ENCODE measurements at places on chromosomes 11 and 22. TPM values are rescaled to one million over a fixed set of nuclear protein-coding genes. Genes with fewer than 3 reads are reported as not detected.

Gene PANX2
- 8.1 TPM for total RNA-seq

Gene OR52N4
- total RNA-seq: not detected

Gene ZNF280B
- 0.06 TPM for total RNA-seq

DNA sequence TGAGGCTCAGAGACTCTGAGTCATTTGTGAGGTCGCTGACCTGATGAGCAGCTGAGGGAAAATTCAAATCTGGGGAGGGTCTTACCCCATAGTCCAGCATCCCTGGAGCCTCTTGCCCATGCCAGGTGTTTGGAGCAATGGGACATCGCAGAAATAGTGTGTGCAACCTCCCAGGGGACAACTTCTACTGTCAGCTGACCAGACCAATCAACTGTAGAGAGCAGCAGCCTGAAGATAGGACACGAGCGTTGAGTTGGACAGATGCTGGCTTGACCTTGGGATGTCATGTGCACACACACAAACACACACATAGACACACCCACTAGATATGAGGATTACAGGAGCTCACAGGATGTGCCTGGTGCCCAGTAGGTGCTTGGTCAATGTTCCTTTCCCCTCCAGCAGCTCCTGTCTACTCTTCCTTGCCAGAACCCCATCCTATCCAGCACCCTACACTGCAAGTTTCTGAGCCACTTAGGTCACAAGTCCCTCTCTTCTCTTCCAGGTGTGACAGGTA lies 59.1 kb upstream of the MPEG1 start:
- no peaks in the 10 kb centered on the region for H3K36me3 ChIP-seq
- no peak overlapping the region for H3K4me3 ChIP-seq
- no peak for DNase-seq
- H3K27ac ChIP-seq: no peak overlapping the region
- H3K27me3 ChIP-seq: no peaks in the 10 kb centered on the region

DNA sequence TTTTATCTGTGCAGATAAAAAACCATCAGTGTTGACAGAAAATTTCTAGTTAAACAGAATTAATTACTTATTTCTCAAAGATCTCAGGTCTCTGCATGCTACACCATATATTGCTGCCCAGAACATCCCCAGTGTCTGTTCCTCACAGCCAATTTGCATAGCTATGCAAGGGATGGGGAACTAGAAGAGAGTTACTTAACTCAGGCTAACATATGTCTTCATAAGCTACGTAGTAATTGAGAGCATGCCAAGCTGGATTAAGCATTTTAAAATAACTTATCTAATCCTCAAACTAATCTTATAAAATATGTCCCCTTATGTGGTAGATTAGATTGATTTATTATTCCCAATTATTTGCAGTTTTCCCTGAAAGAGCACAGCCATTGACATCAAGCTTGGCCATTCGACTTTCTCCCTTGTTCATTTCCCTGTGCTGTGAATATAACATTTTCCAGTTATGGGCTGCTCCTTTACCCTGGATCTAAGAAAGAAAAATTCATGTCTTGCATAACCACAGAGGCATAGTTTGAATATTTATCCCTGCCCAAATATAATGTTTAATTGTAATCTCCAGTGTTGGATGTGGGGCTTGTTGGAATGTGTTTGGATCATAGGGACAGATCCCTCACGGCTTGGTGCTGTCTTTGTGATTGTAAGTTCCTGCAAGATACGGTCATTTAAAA lies 69.1 kb downstream of the C11orf87 start:
- no peak overlapping the region for H3K4me3 ChIP-seq
- H3K36me3 ChIP-seq: no peaks in the 10 kb centered on the region
- H3K27ac ChIP-seq: no peak overlapping the region
- no peaks in the 10 kb centered on the region for H3K4me1 ChIP-seq
- H3K27me3 ChIP-seq: no peaks in the 10 kb centered on the region
- DNase-seq: no peak

- H3K36me3 ChIP-seq: peaks cover 49% of the 10 kb centered on the region
- no peaks in the 10 kb centered on the region for H3K27me3 ChIP-seq
- no peak for DNase-seq
Measured at GRCh38 chr11:69073469-69073868, 24.7 kb downstream of the TPCN2 start.

DNA sequence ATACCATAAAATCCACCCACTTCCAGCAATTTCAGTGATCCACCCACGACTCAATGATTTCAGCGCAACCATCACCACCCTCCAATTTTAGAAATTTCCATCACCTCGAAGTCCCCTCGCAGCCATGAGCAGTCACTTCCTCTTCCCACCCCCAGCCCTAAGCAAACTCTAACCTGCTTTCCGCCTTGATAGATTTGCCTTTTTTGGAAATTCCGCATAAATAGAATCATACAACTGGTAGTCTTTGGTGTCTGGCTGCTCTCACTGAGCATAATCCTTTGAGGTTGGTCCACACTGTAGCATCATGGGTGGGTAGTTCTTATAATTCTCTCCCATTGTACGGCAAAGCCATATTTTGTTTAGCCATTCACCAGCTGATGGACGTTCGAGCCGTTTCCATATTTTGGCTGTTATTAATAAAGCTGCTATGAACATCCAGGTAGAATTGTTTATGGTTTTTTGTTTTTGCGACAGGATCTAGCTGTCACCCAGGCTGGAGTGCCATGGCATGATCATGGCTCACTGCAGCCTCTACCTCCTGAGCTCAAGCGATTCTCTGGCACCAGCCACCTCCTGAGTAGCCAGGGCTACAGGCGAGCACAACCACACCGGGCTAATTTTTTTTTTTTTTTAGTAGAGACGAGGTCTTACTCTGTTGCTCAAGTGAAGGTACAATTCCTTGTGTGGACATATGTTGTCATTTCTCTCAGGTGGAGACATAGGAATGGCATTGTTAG lies 16.0 kb downstream of the PIM3 start:
- no peaks in the 10 kb centered on the region for H3K36me3 ChIP-seq
- H3K4me1 ChIP-seq: peaks cover 5% of the 10 kb centered on the region
- no peak overlapping the region for H3K27ac ChIP-seq
- H3K27me3 ChIP-seq: no peaks in the 10 kb centered on the region

- H3K27ac ChIP-seq: no peak overlapping the region
- H3K36me3 ChIP-seq: no peaks in the 10 kb centered on the region
- no peak for DNase-seq
- no peak overlapping the region for H3K4me3 ChIP-seq
- no peaks in the 10 kb centered on the region for H3K27me3 ChIP-seq
Measured at GRCh38 chr11:1931341-1932104, 12.0 kb downstream of the TNNT3 start.

- H3K27ac ChIP-seq: no peak overlapping the region
- no peaks in the 10 kb centered on the region for H3K36me3 ChIP-seq
- H3K27me3 ChIP-seq: no peaks in the 10 kb centered on the region
- H3K4me1 ChIP-seq: no peaks in the 10 kb centered on the region
Measured at GRCh38 chr22:50123119-50123518, 33.3 kb downstream of the MOV10L1 start.

DNA sequence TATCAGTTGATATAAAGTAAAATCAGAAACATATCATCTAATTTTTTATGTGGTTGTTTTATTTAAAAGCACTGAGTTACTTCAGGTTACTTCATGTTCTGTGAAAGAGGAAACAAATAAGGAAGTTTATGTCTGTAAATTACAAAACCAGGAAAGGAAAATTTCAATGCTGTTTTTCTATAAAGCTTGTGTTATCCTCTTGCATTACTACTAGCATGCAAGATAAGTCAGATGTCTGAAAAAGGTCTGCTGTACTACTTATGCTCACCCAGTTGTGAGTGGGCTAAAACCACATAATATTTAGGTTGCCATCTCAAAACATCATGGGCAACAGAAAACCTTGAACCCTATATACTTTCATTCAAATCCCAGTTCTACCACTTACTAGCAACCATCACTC lies 121.5 kb downstream of the ATG16L2 start:
- no peaks in the 10 kb centered on the region for H3K36me3 ChIP-seq
- no peak overlapping the region for H3K4me3 ChIP-seq
- no peaks in the 10 kb centered on the region for H3K27me3 ChIP-seq
- peak overlapping the region; percentile 22 for H3K27ac ChIP-seq

Gene PDGFB
- total RNA-seq: 1.4 TPM

- H3K27me3 ChIP-seq: no peaks in the 10 kb centered on the region
- no peaks in the 10 kb centered on the region for H3K36me3 ChIP-seq
- no peak overlapping the region for H3K4me3 ChIP-seq
- no peaks in the 10 kb centered on the region for H3K4me1 ChIP-seq
Measured at GRCh38 chr11:66531841-66532240, 14.0 kb downstream of the ZDHHC24 start.

DNA sequence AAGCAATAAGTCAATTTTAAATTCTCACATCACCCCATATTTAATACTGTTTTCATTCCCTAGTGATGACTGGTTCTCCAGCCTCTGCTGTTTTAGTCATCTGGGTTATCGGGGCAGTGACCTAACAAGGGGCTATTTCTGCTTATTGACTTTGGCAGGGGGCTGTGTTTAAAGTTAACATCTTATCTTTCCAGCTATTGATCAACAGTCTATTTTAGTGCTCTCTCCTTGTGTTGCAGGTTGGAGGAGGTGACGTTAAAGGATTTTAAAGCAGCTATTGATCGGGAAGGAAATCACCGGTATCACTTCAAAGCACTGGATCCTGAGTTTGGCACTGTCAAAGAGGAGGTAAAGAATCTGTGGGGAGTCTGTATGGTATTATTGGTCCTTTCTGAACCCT lies 7.7 kb upstream of the DLAT start:
- peaks cover 13% of the 10 kb centered on the region for H3K36me3 ChIP-seq
- peak overlapping the region; percentile 73 for H3K27ac ChIP-seq
- no peaks in the 10 kb centered on the region for H3K4me1 ChIP-seq
- DNase-seq: no peak
- no peaks in the 10 kb centered on the region for H3K27me3 ChIP-seq
- H3K4me3 ChIP-seq: no peak overlapping the region

GRCh38 chr11:124078591-124078990 lies 36.7 kb upstream of the VWA5A start:
- H3K4me1 ChIP-seq: no peaks in the 10 kb centered on the region
- no peaks in the 10 kb centered on the region for H3K36me3 ChIP-seq
- H3K27ac ChIP-seq: no peak overlapping the region
- peaks cover 4% of the 10 kb centered on the region for H3K27me3 ChIP-seq

Gene KCNJ11
- total RNA-seq: 3.7 TPM

Gene INS
- not detected for total RNA-seq

Gene POTEH
- total RNA-seq: not detected

- H3K27me3 ChIP-seq: no peaks in the 10 kb centered on the region
- no peaks in the 10 kb centered on the region for H3K36me3 ChIP-seq
- H3K27ac ChIP-seq: no peak overlapping the region
- H3K4me1 ChIP-seq: no peaks in the 10 kb centered on the region
Measured at GRCh38 chr11:80686889-80687288, 1246.1 kb upstream of the TENM4 start.

GRCh38 chr22:19576460-19577421 lies 52.5 kb upstream of the CLDN5 start:
- no peaks in the 10 kb centered on the region for H3K4me1 ChIP-seq
- no peak overlapping the region for H3K4me3 ChIP-seq
- H3K27me3 ChIP-seq: no peaks in the 10 kb centered on the region

Gene MMP12
- 1.5 TPM for total RNA-seq

Gene CDC42EP1
- 29.2 TPM for total RNA-seq

Gene TRIM51
- total RNA-seq: not detected

All from right lobe of liver (tissue), 6 donors.